Spleen (tissue), 13 donors: ENCODE measurements at places on chromosomes 11 and 22. TPM values are rescaled to one million over a fixed set of nuclear protein-coding genes. Genes with fewer than 3 reads are reported as not detected.

Gene MUC5AC
- not detected for polyA plus RNA-seq

DNA sequence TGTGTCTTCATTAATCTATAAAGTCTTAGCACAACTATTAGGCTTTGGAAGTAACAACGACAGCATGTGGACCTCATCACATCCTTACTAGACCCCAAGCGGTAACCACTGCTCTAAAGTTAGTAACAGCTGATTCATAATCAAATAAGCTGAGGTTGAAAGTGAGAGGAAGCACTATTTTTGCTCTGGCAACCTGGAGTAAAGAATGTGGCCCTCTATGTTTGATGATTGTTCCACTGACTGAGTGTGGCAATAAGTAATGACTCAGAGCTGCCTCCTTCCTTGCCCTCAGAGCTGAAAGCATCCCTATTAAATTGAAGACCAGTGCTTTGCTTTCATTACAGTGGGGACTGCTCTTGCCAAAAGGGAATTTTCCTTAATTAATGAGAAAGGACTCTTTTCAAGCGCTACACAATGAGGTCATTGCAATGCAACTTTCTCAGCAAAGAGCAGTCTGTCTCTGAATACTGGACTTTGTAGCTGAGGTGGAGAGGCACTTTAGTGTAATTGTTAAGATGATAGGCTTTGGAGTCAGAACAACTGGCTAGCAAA, 906.1 kb upstream of the RAG2 start:
- H3K27ac ChIP-seq, result no peak overlapping the region
- no peak overlapping the region for H3K4me3 ChIP-seq
- DNase-seq, result no peak
- no peaks in the 10 kb centered on the region for H3K27me3 ChIP-seq

Gene RIC3
- 32.2 TPM for polyA plus RNA-seq

- H3K27ac ChIP-seq, result no peak overlapping the region
- H3K4me1 ChIP-seq, result no peaks in the 10 kb centered on the region
- H3K4me3 ChIP-seq, result no peak overlapping the region
- no peak for DNase-seq
- H3K36me3 ChIP-seq, result peaks cover 34% of the 10 kb centered on the region
- no peaks in the 10 kb centered on the region for H3K27me3 ChIP-seq
Observed at GRCh38 chr11:95888439-95888838, 35.5 kb downstream of the MTMR2 start.

Gene OR2D2
- polyA plus RNA-seq, result not detected

Gene CCDC116
- polyA plus RNA-seq, result 0.63 TPM

Gene NRIP3
- 0.22 TPM for polyA plus RNA-seq

DNA sequence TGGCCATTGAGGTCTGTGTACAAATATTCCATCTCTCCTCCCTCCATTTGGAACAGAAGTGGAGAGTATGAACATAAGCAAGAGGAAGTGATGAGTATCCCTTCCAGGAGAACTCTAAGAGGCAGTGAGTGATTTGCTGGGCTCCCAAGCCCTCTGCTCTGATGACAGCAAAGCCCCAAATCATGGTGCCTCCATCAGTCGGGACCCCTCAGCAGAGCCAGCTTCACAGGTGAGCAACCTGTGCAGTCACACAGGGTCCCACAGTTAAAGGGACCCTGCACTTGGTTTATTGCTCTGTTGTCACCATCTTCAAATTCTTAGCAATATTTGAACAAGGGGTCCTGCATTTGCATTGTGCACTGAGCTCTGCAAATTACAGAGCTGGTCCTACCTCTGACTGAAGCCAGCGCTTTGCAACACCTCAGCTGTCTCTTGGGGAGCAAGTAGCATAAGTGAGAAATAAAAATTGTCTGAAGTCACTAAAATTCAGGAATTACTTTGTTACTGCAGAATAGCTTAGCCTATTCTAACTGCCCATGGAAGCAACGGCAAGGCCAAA, 466.4 kb downstream of the MN1 start:
- no peaks in the 10 kb centered on the region for H3K27me3 ChIP-seq
- no peaks in the 10 kb centered on the region for H3K36me3 ChIP-seq
- DNase-seq, result no peak
- H3K4me3 ChIP-seq, result no peak overlapping the region
- H3K4me1 ChIP-seq, result no peaks in the 10 kb centered on the region

DNA sequence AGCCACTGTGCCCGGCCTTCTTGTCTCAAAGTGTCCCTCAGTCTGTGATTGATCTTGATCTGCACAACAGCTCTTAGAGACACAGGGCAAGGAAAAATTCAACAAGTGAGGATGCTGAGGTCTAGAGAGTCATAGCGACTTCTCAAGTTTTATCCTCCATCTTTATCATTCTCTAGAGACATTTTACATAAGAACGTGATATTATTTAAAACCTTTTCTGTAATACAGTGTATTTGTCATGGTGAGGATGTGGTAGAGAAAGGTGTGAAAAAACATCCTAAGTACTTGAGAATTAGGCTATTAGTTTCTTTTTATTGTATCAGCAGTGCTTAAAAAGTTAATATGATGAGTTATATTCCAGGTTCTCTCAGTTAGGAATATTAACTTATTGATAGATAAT, 50.2 kb downstream of the EMSY start:
- no peaks in the 10 kb centered on the region for H3K27me3 ChIP-seq
- H3K4me1 ChIP-seq, result no peaks in the 10 kb centered on the region
- peaks cover 34% of the 10 kb centered on the region for H3K36me3 ChIP-seq
- DNase-seq, result no peak

- no peak overlapping the region for H3K4me3 ChIP-seq
- DNase-seq, result no peak
- H3K27ac ChIP-seq, result no peak overlapping the region
- no peaks in the 10 kb centered on the region for H3K27me3 ChIP-seq
- peaks cover 17% of the 10 kb centered on the region for H3K36me3 ChIP-seq
Observed at GRCh38 chr22:17957693-17958092, 66.7 kb downstream of the MICAL3 start.

GRCh38 chr11:14029971-14030920, 67.7 kb downstream of the SPON1 start:
- no peak overlapping the region for H3K27ac ChIP-seq
- DNase-seq, result no peak

GRCh38 chr22:31259798-31260473, 32.4 kb downstream of the PIK3IP1 start:
- peaks cover 5% of the 10 kb centered on the region for H3K4me1 ChIP-seq
- no peak for DNase-seq
- no peaks in the 10 kb centered on the region for H3K27me3 ChIP-seq
- no peak overlapping the region for H3K27ac ChIP-seq
- H3K36me3 ChIP-seq, result peaks cover 70% of the 10 kb centered on the region

- DNase-seq, result peak; percentile 85
- peaks cover 19% of the 10 kb centered on the region for H3K4me1 ChIP-seq
- H3K36me3 ChIP-seq, result no peaks in the 10 kb centered on the region
- peak overlapping the region; percentile 61 for H3K4me3 ChIP-seq
- peak overlapping the region; percentile 84 for H3K27ac ChIP-seq
Observed at GRCh38 chr11:72642043-72642883, 32.0 kb downstream of the PDE2A start.

DNA sequence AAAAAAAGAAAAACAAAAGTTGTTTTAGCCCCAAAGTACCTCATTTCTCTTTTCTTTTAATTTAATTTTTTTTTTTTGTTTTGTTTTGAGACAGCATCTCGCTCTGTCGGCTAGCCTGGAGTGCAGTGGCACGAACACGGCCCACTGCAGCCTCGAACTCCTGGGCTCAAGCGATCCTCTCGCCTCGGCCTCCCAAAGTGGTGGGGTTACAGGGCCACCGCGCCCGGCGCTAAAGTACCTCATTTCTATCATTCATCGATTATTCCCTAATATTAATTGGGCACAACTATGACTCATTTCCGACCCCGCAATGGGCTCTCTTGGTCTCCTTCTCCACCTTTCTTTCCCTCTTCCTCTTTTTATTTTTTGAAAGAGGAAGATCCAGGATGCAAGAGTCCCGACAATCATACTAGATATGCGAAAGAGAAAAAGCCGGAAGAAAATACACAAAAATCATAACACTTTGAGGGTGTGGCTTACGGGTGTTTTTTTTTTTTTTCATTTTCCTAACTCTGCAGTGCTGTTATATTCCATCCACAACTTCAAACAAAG, 475 bp upstream of the AIP start:
- no peaks in the 10 kb centered on the region for H3K36me3 ChIP-seq
- H3K27ac ChIP-seq, result peak overlapping the region; percentile 97
- peaks cover 31% of the 10 kb centered on the region for H3K4me1 ChIP-seq

DNA sequence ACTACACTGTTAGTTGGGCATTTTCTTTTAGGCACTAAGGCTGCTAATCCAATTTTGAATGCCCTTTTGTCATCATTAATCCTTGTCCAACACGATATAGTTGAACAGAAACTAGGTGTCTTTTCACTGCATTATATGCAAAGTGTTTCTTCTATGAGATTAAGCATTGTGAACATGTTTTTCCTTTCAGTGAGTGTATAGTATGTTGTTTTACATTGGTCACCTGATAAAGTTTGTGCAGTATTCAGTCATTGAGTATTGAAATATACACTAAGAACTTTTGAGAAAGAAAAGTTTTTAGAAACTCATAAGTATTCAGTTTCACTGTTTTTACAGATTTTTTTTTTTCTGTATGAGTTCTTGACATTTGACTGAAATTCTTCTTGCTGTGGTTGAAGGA, 59.0 kb downstream of the ZC3H12C start:
- peaks cover 10% of the 10 kb centered on the region for H3K4me1 ChIP-seq
- H3K27ac ChIP-seq, result no peak overlapping the region
- no peak for DNase-seq
- H3K4me3 ChIP-seq, result no peak overlapping the region
- no peaks in the 10 kb centered on the region for H3K27me3 ChIP-seq

Gene COPB1
- polyA plus RNA-seq, result 43.6 TPM

- H3K36me3 ChIP-seq, result no peaks in the 10 kb centered on the region
- H3K4me3 ChIP-seq, result no peak overlapping the region
- H3K27me3 ChIP-seq, result no peaks in the 10 kb centered on the region
- no peak overlapping the region for H3K27ac ChIP-seq
- no peak for DNase-seq
- no peaks in the 10 kb centered on the region for H3K4me1 ChIP-seq
Observed at GRCh38 chr11:14070896-14071295, 108.4 kb downstream of the SPON1 start.

Gene ART5
- not detected for polyA plus RNA-seq

DNA sequence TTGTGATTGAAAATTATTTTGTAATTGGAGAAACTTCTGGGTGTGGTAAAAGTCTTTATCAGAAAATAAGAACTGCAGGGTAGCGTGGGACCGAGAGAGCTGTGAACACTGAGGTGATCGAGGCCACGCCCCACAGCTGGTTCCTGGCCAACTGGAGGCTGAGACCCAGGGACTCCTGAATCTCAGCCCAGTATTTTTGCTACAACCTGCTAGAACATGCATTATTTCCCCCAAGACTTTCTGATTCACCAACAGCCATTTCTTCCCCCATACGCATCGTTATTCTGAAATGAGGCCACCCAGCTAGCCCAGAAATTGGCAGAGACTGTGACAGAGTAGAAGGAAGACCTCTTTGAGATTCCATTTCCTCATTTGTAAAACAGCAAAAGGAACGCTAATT, 3.4 kb upstream of the FGF19 start:
- peaks cover 29% of the 10 kb centered on the region for H3K4me1 ChIP-seq
- H3K4me3 ChIP-seq, result no peak overlapping the region
- H3K27me3 ChIP-seq, result peaks cover 52% of the 10 kb centered on the region
- no peak overlapping the region for H3K27ac ChIP-seq

GRCh38 chr11:131290185-131290584, 80.2 kb upstream of the NTM start:
- no peaks in the 10 kb centered on the region for H3K4me1 ChIP-seq
- DNase-seq, result no peak
- no peak overlapping the region for H3K4me3 ChIP-seq
- H3K36me3 ChIP-seq, result no peaks in the 10 kb centered on the region
- H3K27me3 ChIP-seq, result no peaks in the 10 kb centered on the region
- no peak overlapping the region for H3K27ac ChIP-seq

- no peak overlapping the region for H3K4me3 ChIP-seq
- no peak overlapping the region for H3K27ac ChIP-seq
- no peak for DNase-seq
- no peaks in the 10 kb centered on the region for H3K4me1 ChIP-seq
Observed at GRCh38 chr11:100467821-100468508, 219.1 kb upstream of the ARHGAP42 start.

- H3K27ac ChIP-seq, result no peak overlapping the region
- no peak overlapping the region for H3K4me3 ChIP-seq
- H3K4me1 ChIP-seq, result no peaks in the 10 kb centered on the region
- H3K27me3 ChIP-seq, result no peaks in the 10 kb centered on the region
Observed at GRCh38 chr11:17750013-17750800, 15.6 kb downstream of the KCNC1 start.

DNA sequence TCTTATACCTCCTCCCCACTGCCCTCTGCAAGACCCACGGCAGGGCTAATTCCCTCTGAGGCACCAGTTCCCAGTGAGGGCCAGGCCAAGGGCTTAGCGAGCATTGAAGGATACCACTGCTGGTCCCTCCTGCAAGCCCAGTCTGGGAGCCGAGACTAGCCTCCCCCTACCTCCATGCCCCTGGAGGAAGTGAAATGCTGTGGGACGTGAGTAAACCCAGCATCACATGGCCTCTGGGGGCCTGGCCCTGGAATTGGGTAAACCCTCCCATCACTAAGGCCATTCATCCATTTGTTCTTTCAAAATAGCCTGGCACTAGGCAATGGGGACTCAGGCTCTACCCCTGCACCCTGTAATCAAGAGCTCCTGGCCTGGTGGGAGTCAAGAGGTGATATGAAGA, 24.7 kb downstream of the ARAP1 start:
- no peak for DNase-seq
- H3K4me3 ChIP-seq, result no peak overlapping the region
- peaks cover 70% of the 10 kb centered on the region for H3K36me3 ChIP-seq
- no peaks in the 10 kb centered on the region for H3K27me3 ChIP-seq
- H3K27ac ChIP-seq, result no peak overlapping the region

- no peaks in the 10 kb centered on the region for H3K36me3 ChIP-seq
- no peak overlapping the region for H3K27ac ChIP-seq
- H3K27me3 ChIP-seq, result peaks cover 6% of the 10 kb centered on the region
- no peaks in the 10 kb centered on the region for H3K4me1 ChIP-seq
- no peak for DNase-seq
Observed at GRCh38 chr11:15938121-15938611, 418.2 kb downstream of the SOX6 start.
